ENCODE measurements at places on chromosomes 2 and 18.

DNA sequence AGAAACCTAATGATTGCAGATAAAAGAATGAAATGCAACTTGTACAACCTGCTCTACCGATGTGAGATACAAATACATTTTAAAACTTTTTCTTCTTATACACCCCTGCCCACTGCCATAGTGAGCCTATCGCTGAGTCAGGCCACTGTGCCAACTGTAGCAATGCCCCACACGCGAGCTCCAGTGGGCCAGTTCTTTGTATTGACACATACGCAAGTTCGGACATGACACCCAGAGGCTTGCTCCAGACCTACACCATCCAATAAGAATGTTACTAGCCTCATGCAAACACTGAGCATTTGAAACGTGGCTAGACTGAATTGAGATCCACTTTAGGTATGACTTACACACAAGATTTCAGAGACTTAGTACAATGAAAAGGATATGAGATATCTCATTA lies 340.1 kb downstream of the ARHGAP15 start:
- DNase-seq = no peak

DNA sequence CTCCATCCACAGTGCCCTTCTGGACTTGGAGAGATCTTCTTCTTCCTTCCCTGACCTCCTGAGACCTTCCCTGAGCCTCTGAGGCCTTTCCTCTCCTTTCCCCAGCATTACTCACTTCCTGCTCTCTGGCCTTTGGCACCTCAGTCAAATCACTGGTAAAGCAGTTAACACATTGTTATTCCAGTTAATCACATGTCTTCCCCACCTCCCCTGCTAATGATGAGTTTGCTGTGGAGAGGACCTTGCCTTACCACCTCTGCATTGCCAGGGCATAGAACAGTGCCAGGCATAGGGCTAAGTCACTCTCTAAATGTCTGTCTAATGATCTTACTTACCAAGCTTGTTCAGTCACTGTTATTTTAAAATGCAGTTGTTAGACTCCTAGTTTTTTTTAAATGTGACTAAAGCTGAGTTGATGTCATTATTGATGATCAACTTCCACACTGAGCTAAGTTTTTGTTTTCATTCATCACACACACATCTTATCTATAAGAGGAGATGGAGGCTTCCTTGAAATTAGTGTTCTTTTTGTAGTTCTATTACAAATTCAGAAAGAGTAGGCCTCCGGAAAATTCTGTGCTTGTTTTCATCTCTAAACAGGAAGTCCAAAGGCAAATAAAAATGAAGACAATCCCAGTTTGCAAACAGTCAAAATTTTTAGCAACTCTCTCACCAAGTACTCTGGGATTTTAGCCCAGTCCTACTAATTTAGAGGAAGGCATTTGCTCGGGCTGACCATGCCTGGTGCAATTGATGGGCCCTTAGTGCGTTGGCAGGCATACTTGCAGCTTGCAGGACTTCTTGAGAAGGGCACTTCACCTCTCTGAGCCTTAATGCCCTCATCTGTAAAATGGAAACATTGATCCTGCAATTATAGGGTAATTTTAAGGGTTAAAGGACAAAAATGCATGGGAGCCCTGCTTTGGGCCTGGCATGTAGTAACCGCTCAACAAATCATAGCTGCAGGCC lies 113.7 kb upstream of the SPRED2 start:
- no peak for DNase-seq

- DNase-seq = no peak
Measured at GRCh38 chr2:168130346-168130745, 117.0 kb downstream of the STK39 start.

GRCh38 chr2:144801766-144802165 lies 281.8 kb upstream of the ZEB2 start:
- DNase-seq = no peak

DNA sequence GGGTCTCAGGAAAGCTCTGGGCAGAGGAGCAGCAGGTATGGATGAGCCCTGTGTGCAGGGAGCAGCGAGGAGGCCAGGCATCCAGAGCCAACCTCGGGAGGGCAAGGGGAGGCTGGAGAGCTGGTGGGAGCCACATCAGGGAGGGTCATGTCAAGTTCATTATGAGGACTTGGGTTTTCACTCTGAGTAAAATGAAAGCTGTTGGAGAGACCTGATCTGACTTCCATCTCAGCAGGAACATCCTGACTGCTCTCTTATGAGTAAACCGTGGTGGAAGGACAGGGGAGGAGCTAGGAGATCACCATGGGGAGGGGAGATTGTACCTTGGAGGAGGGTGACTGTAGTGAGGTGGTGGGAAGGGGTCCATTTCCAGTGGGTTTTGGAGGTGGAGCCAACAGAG lies 209.8 kb downstream of the LDLRAD4 start:
- no peak for DNase-seq

DNA sequence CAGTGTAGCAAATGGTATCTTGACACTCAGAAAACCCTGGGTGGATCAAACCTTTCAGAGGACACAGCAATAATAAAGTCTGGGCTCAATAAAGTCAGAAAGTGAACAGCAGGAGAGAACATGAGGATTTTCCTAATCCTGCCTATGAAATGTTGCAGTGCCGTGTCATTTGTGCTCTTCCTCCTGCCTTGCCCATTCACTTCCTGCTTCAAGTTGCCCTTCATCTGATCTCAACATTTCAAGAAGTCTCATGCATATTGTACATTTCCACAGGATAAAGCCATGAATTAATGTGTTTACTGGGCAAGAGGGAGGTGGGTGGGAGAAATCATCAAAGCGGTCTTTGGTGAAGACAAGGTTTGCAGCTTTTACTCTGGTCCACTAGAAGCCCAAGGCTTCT lies 51.1 kb upstream of the STPG4 start:
- no peak for DNase-seq

DNA sequence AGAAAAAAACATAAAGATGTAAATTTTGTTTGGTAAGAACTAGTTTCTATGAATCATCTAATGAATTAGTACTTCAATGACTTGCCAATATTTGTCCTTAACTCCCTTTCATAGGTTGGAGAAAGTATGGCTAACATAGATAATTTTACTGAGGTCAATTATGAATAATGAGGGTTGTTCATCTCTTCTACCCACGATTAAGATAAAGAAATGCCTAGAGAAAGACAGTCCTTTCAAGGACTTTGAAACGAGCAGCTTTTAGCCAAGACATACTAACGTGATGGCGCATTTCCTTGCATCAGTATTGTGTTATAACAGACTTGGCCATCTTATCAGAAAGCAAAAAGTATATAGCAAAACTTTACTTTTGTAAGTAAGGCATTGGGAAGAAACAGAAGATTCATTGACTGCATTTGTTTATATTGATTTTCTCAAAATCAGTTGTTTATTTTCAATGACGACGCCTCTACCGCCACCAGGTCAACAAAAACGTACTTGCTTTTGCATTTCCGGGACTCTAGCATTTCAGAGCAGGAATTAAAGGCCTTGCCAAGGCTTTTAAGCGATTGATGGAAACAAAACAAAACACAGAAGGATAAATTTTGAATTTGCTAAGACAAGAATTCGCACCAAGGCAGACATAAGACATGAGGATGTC lies 961 bp downstream of the RBM43 start:
- peak; percentile 35 for DNase-seq

GRCh38 chr2:23698721-23699579 lies 228.0 kb downstream of the ATAD2B start:
- no peak for DNase-seq

- DNase-seq = no peak
Measured at GRCh38 chr2:8849327-8849726, 11.9 kb upstream of the KIDINS220 start.

GRCh38 chr2:216856406-216857065 lies 3.3 kb downstream of the TNP1 start:
- DNase-seq = no peak

GRCh38 chr2:161045726-161046125 lies 114.5 kb upstream of the TANK start:
- DNase-seq = no peak

DNA sequence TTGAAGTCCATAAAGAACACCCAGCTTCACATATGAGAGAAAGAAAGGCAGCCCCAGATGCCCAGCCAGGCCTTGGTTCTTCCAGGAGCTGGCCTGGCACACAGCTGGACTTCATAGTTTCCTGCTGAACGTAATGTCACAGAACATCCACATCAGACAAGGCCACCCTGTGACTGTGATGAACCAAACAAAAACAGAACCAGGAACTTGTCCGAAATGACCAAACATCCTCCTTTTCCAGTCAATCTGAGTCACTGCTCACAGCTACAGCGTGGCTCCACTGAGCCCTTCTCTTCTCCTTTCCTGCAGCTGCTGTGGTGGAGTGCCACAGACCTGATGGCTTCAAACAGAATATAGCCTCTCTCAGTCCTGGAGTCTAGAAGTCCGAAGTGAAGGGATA lies 45.4 kb upstream of the PAPOLG start:
- DNase-seq = no peak

- DNase-seq = no peak
Measured at GRCh38 chr2:99678625-99679024, 188.8 kb upstream of the REV1 start.

GRCh38 chr2:225165052-225165451 lies 122.8 kb upstream of the DOCK10 start:
- DNase-seq = no peak

- no peak for DNase-seq
Measured at GRCh38 chr2:134819334-134819733, 19.1 kb upstream of the ACMSD start.

DNA sequence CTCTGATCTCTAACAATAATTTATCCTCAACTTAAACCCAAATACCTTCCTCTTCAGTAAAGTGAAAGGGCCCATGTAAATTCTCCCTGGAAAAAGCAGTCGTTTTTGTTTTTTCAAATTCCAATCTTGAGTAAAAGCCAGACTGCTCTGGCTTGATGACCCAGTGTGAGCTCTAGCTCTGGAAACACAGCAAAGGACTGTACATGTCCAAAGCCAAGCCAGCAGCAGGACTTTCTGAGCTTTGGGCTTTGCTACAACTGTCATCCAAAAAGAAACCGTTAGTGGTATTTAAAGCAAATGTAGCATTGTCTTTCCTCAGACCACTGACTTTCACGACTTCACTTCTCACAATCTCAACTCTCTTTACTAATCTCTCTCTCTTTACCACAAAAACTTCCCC lies 25.4 kb downstream of the SH3YL1 start:
- DNase-seq = no peak

GRCh38 chr2:110153416-110153815 lies 37.8 kb upstream of the MALL start:
- DNase-seq = no peak

DNA sequence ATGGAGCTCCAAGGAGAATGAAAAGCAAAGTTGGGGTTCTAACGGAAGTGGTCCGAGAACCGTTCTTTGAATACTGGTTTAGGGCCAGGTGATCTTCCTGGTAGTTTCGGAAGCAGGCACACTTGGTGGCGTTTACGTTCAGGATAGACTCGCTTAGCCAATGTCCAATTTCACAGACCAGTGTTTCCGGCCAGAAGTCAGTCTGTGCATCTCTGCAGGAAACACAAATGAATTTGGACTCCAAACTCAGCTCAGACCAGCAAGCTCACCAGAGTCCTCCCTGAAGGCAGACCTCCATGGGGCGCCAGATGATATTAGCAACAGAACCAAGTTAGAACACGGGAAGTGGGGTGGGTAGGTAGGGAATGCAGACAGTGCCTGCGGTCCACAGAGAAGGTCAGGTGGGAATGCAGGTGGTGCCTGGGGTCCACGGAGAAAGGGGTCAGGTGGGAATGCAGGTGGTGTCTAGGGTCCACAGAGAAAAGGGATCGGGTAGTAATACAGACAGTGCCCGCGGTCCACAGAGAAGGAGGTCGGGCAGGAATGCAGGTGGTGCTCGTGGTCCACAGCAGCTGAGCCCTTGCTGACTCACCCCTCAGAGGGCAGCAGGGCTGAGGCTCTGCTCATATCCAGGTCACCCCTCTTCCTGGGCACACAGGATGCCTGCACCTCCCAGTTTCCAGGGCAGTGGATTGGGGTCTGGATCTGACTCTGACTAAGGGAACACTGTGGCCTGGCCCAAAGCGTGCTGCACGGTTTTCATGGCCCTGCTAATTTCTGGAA lies 169.0 kb downstream of the MYT1L start:
- no peak for DNase-seq

DNA sequence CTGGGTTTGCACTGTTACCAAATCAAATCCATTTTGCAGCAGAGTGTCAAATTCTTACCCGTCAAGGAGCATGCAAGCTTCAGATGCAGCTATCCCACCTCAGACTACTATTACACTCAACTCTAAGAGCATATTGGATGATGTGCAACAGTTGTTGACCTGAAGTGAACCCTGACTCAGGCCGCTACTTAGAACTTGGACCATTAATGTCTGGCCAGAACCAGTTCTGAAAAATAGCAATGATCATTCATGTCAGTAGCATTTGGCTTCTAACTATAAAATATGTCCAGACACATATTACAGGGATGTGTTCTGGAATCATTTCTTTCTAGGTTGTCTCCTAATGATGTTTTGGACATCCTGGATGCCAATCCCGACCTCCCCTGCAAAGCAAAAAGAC lies 135.5 kb upstream of the PKDCC start:
- DNase-seq = no peak

GRCh38 chr18:55268151-55268601 lies 308.9 kb upstream of the CCDC68 start:
- no peak for DNase-seq

GRCh38 chr2:216491793-216492596 lies 6.6 kb upstream of the RPL37A start:
- DNase-seq = no peak

DNA sequence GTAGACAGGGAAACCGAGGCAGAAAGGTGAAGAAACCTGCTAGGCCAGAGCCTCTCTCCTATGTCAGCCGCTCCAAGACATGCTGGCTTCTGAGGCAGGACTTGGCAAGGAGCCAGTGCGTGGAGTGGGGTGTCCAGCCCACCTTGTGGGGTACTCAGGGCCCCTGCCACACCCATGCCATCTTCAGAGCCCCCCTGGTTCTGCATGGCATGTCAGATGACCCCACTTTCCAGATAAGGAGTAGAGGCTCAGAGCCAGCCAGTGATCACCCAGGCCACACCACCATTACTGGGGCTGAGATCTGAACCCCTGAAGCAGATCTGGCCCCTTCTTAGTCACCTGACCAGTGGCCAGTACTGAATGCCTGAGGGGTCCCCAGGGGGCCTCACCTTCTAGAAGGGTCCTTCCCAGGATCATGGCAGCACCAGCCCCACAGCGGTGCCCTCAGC lies 14.7 kb downstream of the CROCC2 start:
- DNase-seq = peak; percentile 16

All from activated naive CD4-positive, alpha-beta T cell treated with anti-CD3 and anti-CD28 coated beads, Interleukin-2, amount 10 ng/mL, durations not matched to agents 7 days and 5 days (primary cell).